GM23338 (cell line): ENCODE measurements at places on chromosomes 3 and 15. TPM values are rescaled to one million over a fixed set of nuclear protein-coding genes. Genes with fewer than 3 reads are reported as not detected.
A peak's percentile ranks its signal among the peaks of the same experiment; 100 is the strongest.

DNA sequence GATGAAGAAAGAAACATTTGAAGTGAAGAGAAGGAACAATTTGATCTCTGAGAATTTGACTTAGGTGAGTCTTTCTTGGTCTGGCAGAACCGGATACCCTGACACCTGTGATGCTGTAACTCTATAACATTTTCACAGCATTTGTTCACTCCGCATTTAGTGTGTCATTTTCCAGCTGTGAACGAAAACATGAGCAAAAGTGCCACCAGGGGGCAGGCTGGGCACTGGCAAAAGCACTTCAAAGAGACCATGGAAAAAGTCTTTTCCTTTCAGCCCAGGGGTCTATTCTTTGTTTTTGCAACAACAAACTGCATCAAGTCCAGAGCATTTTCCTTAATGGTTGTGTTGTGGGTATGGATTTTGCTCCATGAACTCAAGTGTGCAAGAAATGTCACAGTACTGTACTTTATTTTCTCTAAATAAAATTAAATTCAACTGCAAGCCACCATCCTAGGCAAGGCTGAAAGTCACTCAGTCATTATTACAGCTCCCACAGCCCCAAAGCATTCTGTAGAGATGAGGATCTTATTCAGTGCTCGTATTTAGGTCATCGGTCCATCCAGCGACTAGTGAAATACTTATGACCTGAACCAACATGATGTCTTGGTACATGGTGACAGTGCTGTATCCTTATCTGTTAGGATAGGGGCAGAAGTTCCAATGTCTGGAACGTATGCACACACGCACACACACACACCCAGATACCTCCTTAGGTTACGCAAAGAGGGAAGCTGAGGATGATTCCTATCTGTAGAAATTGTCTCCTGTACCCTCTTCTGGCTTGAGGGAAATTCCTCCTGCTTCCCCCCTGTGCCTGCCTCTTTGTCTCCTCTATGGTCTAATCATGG lies 125.5 kb downstream of the GADL1 start:
- DNase-seq = peak; percentile 88

DNA sequence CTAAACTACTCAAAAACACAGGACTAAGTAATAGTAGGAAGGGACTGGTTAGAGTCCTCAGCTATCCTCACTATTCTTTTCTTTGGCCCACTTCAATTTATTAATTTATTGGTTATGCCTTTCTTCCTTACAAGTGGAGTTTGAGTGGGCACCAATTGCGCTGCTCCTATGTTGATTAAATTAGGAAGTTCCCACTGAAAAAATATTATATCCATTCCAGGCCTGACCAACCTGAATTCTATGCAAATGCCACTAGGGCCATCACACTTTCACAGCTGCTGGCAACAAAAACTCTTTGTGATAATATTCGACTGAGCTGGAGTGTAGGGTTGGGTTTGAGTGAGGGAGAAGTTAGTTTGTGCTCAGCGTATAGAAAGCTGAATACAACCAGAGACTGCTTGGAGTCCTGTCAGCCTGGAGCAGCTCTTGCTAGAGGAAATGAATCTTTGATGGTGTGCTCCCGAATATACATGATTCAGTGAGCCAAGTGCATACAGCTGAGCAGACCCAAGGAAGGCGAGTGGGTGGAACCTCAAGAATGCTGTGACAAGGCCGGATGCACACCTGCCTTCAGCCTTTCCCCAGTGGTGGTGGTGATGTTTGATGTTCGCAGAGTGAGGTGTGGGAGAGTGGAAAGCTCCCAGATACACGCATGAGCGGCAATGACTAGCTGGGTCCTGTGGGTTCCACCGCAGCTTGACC lies 1.5 kb downstream of the ARHGEF3 start:
- DNase-seq = no peak

DNA sequence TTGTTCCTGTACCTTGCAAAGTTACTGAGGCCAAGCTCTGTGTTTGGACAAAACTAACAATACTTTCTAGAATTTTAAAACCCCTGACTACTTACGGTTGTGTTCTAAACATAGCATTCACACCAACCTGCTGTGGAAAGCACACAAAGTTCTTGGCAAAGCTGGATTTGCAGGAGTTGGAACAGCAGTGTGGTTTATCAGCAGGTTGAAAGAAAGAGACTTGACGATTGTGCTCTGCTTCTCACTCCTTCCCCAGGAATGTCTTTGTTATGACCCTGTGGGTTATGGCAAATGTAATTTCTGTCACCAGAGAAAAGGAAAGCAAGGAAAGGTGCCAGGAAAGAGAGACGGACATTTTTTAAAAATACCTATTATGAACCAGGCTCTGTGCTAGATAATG lies 165.5 kb upstream of the TGFBR2 start:
- DNase-seq = peak; percentile 7

GRCh38 chr15:79778378-79778990 lies 118.3 kb downstream of the MTHFS start:
- DNase-seq = no peak

DNA sequence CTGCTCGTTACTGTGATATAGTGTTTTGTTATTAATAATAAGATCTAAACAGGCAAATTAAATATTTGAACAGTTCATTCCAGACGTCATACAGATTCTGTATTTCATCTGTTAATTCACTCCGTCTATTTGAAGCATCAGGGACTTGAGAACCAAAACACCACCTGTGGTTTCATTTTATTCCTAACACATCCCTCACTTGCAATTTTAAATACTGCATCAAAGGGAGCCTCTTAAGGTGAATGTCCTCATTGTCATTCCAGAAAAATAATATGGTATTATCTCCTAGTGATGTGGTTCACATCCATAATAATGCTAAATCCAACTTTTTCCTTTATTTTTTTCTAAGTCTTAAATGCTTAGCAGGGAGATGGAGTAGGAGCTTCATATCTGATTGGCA lies 1390.9 kb upstream of the CADM2 start:
- DNase-seq = peak; percentile 5

DNA sequence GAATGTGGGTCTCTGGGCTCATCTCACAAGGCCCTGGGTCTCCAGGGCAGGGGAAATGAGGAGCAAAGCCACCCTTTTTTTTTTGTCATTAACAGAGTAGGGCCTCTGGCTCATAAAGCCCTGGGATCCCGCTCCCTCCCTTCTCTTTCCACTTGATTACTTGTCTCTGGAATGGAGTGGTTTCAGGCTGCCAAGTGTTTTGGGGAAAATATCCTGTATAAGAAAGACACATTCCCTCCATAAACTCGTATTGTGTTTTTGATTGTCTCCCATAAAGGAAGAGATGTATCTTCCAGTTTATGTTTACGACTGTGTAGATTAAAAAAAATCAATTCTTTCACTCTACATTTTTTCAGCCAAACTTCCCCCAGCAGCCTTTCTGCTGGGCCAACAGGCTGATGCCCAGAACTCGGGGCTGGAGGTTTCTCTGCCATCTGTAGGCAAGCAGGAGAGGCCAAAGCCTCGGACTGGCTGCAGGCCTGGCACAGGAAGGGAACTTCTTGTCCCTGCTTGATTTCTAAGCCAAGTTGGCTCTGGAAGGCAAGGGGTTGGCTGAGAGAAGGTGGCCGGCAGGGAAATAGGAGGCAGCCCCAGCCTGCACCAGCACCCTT lies 49.4 kb upstream of the INSYN1 start:
- DNase-seq = no peak

DNA sequence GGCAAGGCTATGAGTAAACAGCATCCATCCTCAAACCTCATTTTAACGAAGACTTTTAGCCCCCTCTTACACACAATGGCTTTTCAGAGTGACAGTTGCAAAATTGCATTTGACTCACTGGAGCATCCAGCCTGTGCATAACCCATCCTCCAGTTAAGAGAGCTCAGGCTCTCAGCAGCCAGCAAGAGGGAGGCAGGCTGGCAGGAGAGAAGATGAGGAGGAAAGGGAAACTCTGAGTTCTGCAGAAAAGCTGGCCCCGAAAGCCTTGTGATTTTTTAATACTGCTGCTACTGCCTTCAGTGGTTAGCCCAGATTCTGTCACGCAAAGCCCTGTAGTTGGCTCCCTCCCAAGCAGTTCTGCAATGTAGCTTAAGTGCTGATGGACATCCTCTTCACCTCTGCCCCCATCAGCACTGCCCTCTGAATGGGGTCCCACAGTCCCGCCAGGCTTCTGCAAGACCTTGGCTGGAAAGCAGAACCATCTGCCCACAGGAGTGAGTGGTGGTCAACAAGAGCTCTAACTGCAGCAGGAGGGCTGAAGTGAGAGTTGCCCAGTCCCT lies 371.3 kb downstream of the EPHB1 start:
- no peak for DNase-seq

DNA sequence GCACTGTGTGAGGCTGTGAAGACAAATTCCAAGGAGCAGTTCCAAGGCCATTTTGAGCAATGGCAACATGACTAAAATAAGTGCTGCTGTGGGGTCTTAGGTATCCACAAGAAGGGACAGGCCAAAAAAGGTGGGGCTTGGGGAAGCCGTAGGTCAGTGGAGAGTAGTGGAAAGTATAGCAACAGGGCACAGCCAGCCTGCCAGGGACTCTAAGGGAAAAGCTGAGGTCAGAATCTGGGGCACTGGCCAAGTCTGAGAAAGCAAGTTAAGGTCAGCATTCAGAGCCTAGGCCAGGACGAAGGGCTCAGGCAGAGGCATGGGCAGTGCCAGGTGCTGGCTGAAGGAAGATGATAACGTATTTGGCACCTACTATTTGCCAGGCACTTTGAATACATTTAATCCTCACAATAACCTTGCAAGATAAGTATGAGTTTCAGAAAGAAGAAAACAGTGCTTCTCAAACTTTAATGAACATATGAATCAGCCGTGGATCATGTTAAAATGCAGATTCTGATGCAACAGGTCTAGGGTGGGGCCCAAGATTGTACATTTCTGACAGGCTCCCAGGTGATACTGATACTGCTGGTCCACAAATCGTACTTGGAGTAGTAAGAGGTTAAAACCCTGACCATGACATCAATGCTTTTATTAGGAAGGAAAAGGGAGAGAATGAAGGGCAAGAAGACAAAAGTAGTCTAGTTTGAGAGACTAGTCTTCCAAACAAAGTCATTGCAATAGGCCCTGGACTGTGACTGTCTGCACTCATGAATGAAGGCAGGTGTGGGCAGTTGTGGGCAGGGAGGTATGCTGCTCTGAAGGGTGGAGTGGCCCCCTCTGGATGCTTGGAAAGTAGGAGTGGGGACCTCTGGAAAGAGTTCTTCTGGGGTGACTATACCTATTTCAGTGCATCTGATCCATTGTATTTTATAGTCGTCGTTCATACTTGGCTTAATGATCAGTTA lies 106.3 kb upstream of the ANKRD28 start:
- DNase-seq = no peak

DNA sequence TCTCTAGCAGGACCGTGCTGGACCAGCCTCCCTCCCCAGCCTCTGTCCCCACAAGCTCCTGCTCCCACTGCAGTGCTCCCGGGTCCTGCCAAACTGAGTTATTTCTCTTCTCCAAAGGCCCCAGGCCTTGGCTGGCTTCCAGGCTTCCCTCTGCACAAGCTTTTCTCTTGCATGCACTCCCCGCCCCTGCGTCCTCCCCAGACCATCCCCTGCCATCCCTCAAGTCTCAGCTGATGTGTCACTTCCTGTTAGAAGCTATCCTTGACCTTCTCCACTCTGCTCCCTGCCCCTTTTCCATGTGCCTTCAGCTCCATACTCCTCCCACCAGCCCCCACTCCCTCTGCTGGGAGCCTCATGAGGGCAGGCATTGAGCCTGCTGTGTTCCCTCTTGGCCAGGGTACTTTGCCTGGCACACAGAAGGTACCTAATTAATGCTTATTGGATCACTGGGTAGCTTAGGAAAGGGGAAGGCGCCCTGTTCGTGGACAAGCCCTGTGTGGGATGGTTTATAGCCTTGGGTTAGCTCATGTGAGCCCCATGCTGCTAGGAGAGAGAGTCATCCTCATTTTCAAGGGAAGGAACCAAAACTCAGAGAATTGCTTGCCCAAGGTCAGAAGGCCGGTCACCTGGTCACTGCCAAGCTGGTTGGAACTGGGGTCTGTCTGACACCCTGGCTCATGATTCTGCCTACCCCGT lies 56.4 kb downstream of the FEM1B start:
- no peak for DNase-seq

DNA sequence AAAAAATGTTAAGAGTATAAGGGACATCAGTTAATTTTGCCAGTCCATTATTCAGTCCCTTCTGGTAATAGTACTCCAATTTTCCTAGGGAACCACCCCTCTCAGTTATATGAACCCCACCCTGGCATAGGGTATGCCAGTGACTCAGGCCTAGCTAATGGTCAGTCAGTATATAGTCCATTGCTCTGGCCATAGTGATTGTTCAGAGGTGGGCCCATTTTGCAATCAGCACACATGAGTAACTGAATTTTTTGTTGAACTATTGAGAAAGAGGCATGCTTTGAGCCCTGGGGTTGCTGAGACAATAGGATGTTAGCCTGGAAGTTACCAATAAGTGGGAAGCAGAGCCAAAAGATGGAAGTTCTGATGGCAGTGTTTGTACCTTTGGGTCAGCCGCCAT lies 4.1 kb downstream of the LRCH3 start:
- no peak for DNase-seq

GRCh38 chr3:141405025-141405424 lies 36.7 kb downstream of the ZBTB38 start:
- DNase-seq = no peak

PPP1R14D gene
- total RNA-seq = not detected in 2 replicates

MON1A gene
- total RNA-seq = 12.1 and 13.3 TPM in 2 replicates

DNAJA4 gene
- 10.3 and 12.5 TPM in 2 replicates for total RNA-seq

FBXO40 gene
- total RNA-seq = 0.03 and 0.23 TPM in 2 replicates
